Smooth muscle cell of the brain vasculature (primary cell): ENCODE measurements at places on chromosomes 7 and 10.

DNA sequence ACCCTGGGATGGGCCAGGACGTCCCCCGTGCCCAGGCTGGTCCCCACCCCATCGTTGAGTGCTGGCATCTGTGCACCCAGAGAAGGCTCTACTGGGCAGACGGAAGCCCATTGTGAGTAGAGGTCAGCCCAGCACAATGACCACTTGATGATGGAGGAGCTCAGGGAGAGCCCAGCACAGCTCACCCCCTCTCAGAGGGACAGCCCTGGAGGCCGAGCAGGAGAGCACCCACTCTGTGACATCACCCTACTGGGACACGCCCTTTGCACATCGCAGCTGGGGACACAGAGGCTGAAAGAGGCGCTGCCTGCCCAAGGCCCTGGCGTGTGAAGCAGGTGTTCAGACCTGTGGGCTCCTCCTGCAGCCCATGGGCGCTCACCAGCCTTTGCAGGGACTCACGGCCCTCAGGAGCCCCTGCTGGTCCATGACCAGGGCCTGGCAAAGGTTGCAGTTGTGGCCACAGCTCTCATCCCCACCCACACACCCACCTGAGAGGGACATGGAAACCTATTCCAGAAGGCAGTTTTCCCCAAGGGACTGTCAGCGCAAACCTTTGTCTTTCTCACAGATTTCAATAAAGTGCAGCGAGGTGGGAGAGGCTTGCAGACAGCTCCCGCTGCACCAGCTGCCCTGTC is 67.2 kb upstream of the PPP2R2D start:
- no peak for DNase-seq

DNA sequence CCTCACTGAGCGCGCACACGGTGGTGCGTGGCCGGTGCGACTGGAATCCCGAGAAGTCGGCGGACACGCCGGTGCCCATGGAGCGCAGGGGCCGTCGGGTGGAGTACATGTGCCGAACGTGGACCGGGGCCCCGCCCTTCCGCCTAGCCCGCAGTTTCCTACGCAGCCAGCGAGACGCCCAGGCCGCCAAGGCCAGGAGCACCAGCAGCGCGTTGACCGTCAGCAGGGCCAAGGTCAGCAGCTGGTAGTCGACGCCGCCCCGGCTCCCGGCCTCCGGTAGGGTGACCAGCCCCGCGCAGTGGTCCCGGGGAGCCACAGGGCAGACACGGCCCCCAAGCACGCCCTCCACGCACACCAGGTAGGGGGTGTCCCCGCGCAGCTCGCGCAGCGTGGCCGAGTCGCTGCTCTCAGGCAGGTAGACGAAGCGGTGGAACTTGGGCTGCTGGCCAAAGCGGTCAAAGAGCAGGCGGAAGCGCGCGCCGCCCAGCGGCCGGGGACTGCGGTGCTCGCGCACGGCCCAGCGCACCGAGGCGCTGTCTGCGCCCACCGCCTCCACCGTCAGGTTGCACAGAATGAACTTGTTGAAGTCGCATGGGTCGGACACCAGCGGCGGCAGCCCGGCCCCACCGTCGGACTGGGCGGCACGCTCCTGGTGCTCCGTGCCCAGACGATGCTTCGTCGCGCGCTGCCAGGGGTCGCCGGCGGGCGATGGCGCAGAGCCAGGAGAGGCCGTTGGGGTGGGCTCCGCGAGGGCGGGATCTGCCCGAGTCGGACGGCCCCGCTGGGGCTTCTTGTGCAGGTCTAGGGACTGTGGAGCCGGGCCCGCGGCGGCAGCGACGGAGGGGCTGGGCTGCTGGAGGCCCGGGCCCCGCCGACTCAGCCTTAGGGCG is 2.2 kb downstream of the TRIL start:
- no peak for DNase-seq

GRCh38 chr10:126247446-126247975 is 140.8 kb downstream of the ADAM12 start:
- DNase-seq = peak; percentile 91

DNA sequence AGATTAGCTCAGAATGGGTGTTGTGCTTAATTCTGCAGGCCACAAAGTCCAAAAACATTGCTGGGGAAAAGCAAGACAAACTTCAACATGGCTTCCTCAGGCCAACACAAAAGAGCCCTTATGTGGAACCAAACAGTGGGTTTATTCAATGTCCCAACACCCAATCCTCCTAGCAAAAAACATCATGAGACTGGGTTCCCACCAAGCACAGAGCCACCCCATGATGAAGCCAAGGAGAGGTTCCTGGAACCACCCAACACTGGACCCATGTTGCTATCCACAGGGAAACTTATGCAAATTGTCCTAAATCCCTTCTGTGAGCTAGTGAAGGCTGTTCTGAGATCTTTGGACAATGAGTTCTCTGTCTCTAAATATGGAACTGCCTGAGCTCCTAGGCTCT is 24.0 kb downstream of the SLC25A13 start:
- no peak for DNase-seq
